ENCODE measurements at places on chromosomes 5 and 9.

- peak; percentile 61 for DNase-seq
These were observed 480.8 kb downstream of the CDH12 start for GRCh38 chr5:22372376-22372775.

GRCh38 chr5:108521841-108522506 lies 140.1 kb upstream of the FBXL17 start:
- DNase-seq: peak; percentile 45

- no peak for DNase-seq
These were observed 59.2 kb downstream of the SYK start for GRCh38 chr9:90860826-90861225.

- no peak for DNase-seq
These were observed 135.9 kb upstream of the OTULINL start for GRCh38 chr5:14445576-14446290.

GRCh38 chr9:136306211-136307208 lies 2.6 kb upstream of the CCDC187 start:
- no peak for DNase-seq

DNA sequence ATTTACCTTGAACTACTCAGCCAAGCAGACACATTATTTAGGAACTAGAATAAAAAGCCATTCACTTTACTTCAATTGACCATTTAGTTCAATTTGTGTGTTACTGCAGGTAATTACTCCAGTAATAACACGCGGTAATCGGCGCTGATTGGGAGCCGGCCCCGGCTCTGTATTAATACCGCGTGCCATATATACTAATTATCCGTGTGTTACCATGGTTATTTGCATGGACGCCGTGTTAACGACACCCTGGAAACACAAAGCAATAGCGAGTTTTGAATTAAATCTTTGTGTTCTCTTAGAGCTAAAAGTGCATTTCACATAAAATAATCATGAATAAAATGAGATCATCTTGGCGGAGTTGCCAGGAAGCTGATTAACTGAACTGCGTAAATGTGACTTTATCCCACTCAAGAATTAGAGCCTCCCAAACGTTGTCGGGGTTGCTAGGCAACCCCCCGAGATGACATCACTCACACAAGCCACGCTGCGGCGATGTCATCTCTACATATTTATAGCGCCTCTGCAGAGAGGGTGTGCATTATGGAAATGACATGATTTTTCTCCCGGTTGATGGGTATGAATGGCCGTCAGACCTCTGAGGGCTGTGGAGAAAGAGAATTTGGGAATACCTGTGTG lies 41.4 kb upstream of the RNU6ATAC start:
- DNase-seq: no peak

DNA sequence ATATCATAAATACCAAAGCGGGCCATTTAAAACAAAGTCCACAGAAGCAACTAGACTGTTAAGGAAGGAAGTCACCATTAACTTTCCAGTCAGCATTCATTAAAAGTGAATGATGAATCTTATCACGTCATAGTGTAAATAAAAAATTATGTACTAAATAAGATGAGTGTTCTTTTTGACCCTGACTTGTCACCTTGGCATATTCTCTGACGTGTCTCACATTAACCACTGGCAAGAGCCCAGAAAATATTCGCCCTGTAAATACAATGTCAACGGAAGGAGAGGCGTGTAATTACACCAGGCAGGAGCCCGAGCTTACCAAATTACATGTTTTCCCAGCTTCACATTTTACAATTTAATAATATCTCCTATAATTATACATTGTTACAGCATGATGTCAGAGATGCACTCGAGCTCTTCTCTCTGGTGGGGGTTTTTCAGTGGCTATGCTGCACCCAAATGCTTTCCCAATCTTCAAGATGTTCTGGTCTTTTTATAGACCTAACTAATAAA lies 29.3 kb upstream of the UBE2QL1 start:
- no peak for DNase-seq
